ENCODE measurements at places on chromosomes 3 and 15.

- no peaks in the 10 kb centered on the region for H3K27me3 ChIP-seq
These were observed 18.5 kb downstream of the RYK start for GRCh38 chr3:134232151-134232550.

DNA sequence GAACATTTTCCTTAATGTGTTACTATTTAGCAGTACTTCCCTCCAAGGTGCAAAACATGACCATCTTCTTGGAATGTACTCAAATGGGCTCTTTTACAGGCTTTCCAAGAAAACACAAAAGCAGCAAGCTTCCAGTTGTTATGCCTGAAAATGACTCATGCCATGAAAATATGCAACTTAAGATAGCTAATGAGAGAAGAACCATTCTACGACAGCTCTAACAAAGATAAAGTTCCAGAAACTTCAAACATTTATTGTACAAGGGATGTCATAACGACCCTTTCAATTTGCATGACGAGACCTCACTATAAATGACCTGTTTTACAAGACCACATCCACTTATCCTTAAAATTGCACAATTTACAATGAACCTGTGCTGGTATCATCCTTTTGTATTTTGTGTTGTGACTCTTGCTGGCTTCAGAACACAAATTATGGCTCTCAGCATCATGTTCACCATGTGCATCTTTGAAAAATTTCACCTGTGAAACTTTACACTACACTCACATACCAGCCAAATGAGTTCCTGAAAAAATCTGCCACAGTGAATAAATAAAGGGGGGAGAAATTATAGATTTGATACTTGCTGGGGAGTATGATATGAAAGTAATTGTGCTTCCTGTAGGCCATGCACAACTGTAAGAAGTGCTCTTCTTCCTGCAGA, 433.7 kb downstream of the MAGI1 start:
- no peak overlapping the region for H3K27ac ChIP-seq
- no peaks in the 10 kb centered on the region for H3K27me3 ChIP-seq
- no peak overlapping the region for H3K4me3 ChIP-seq
- H3K4me1 ChIP-seq: no peaks in the 10 kb centered on the region
- DNase-seq: no peak

DNA sequence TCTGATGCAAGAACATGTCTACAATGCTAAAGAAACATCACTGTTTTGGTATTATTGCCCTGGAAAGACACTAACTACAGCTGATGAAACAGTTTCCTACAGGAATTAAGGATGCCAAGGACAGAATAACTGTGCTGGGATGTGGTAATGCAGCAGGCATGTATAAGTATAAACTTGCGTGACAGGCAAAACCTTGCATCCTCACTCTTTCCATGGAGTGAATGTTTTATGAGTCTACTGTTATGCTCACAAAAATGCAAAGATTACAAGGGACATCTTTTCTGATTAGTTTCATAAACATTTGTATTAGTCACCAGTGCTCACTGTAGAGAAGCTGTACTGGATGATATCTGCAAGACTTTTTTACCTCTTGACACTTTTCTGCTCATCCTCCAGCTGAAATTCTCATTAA, 143.6 kb downstream of the NAALADL2 start:
- no peaks in the 10 kb centered on the region for H3K36me3 ChIP-seq
- H3K4me1 ChIP-seq: no peaks in the 10 kb centered on the region
- no peak for DNase-seq
- no peaks in the 10 kb centered on the region for H3K27me3 ChIP-seq
- no peak overlapping the region for H3K27ac ChIP-seq
- no peak overlapping the region for H3K4me3 ChIP-seq

DNA sequence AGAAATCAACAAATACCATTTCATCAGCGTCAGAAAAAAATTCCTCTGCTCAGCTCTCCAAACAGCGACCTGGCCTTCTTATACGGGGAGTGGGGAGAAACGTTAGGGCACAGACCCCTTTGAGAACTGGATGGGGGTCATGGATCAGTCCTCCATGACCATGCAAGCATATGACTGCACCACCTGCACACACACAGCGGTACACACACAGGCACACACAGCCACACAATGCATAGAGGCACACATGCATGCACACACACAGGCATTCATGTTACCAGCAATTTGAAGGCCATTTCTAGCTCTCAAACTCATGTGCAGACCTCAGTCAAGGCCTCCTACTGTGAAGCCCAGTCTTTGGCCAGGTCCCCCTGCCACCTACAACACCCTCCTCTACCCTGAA, 50.2 kb downstream of the SLC41A3 start:
- no peak overlapping the region for H3K4me3 ChIP-seq
- H3K36me3 ChIP-seq: peaks cover 29% of the 10 kb centered on the region
- peaks cover 14% of the 10 kb centered on the region for H3K4me1 ChIP-seq
- no peak overlapping the region for H3K27ac ChIP-seq
- no peaks in the 10 kb centered on the region for H3K27me3 ChIP-seq

- H3K4me3 ChIP-seq: peak overlapping the region; percentile 74
- no peaks in the 10 kb centered on the region for H3K27me3 ChIP-seq
- H3K4me1 ChIP-seq: peaks cover 22% of the 10 kb centered on the region
- peak overlapping the region; percentile 60 for H3K27ac ChIP-seq
These were observed 66.4 kb downstream of the DCUN1D1 start for GRCh38 chr3:182913889-182914288.

DNA sequence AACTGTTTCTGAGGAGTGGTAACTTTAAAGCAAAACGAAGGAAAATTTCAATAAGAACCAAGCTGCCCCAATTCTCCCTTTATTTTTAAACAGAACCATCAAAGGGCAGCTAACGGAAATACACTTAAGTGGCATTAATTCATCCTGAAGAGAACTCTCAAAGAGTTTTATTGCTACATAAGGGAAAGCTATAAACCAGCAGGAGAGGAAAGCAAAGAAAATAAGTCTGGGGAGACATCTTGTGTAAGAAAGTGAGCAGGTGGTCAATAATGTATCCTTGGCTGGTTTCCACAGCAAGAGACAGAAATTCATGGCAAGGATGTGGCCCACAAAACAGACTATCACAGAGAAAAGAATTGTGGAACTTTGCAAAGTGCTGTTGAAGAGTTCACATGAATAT, 40.0 kb upstream of the CMSS1 start:
- no peak overlapping the region for H3K27ac ChIP-seq
- H3K36me3 ChIP-seq: no peaks in the 10 kb centered on the region
- peaks cover 16% of the 10 kb centered on the region for H3K27me3 ChIP-seq
- DNase-seq: no peak
- no peak overlapping the region for H3K4me3 ChIP-seq
- peaks cover 5% of the 10 kb centered on the region for H3K4me1 ChIP-seq

GRCh38 chr15:58590926-58591325, 158.6 kb downstream of the ADAM10 start:
- H3K4me3 ChIP-seq: no peak overlapping the region
- H3K4me1 ChIP-seq: no peaks in the 10 kb centered on the region

DNA sequence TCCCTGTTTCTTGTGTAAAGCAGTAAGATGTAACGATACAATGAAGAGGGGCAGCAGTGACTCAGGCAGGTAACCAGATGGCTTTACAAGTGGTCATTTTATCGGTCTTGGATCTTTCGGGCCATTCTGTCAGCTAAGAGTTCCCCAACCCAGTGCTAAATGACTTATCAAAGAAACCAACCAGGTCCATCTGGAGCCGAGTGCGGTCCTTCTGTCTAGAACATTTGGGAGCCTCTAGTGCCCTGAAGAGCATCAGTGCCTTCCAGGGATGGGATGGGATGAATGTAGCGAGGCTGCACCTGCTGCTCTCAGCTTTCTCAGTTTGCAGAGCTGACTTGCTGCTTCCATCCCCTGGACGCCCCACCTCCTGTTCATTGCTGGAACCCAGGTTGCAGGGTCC, 131.7 kb upstream of the AGBL1 start:
- H3K4me3 ChIP-seq: no peak overlapping the region
- peaks cover 3% of the 10 kb centered on the region for H3K27me3 ChIP-seq
- H3K4me1 ChIP-seq: no peaks in the 10 kb centered on the region
- no peak overlapping the region for H3K27ac ChIP-seq
- H3K36me3 ChIP-seq: no peaks in the 10 kb centered on the region

DNA sequence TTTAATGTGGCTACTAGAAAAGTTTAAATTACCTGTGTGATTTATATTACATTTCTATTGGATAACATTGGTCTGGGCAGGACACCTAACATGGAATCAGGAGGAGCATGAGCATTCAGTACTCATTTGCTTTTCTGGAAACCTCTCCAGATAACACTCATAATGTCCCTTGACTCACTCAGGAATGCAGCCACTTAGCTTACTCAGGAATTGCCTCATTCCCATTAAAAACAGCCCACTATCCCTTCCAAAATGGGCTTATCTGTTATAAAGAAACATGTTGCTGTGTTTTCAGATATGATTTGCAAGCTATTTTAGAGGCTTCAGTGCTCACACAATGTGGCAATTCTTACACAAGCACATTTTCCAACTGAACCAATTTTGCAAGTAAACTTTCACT, 17.1 kb downstream of the GBE1 start:
- peaks cover 5% of the 10 kb centered on the region for H3K36me3 ChIP-seq
- H3K27me3 ChIP-seq: no peaks in the 10 kb centered on the region
- H3K27ac ChIP-seq: no peak overlapping the region
- no peaks in the 10 kb centered on the region for H3K4me1 ChIP-seq
- no peak for DNase-seq
- H3K4me3 ChIP-seq: no peak overlapping the region

DNA sequence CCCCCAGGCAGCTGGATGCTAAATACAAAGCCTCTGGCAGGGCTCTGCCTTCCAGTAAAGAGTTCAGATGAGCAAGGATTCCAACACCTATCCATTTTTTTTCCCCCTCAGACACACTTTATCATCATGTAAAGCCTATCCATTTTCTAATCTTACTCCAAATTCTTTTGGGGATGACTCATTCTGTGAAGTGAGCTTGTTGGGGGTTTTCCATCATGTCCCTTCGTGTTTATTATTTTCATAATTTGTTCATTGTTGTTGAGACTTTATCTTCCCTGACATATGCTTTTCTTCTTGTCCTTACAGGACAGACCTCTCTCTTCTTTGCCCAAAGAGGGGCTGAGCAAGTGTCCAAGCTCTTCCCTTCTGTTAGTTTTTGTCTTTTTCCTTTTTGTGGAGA, 34.7 kb upstream of the SH3BP5 start:
- no peak for DNase-seq
- H3K27ac ChIP-seq: no peak overlapping the region
- peak overlapping the region; percentile 24 for H3K4me3 ChIP-seq

DNA sequence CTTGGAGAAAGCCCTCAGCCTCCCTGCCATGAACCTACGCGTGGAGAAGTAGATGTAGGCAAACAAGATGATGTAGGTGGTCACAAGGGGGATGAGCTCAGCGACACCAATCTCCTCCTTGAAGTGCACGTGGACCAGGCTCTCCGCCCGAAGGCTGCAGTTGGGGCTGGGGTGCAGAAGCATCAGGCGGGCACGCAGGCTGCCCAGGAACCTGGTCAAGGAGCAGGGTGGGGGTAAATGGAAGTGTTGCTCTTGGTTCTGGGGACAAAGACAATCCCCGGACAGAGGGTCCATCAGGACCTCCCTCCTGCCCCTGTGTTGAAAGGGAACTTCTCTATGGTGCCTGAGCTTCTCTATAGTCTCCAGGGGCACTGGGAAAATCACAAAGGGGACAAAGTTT, 45.1 kb downstream of the PTPN23 start:
- peaks cover 35% of the 10 kb centered on the region for H3K36me3 ChIP-seq
- H3K27me3 ChIP-seq: no peaks in the 10 kb centered on the region
- peaks cover 15% of the 10 kb centered on the region for H3K4me1 ChIP-seq
- no peak overlapping the region for H3K27ac ChIP-seq
- DNase-seq: no peak

All from naive thymus-derived CD8-positive, alpha-beta T cell (primary cell).